Choroid plexus epithelial cell (primary cell): ENCODE measurements at places on chromosomes 4 and X.

DNA sequence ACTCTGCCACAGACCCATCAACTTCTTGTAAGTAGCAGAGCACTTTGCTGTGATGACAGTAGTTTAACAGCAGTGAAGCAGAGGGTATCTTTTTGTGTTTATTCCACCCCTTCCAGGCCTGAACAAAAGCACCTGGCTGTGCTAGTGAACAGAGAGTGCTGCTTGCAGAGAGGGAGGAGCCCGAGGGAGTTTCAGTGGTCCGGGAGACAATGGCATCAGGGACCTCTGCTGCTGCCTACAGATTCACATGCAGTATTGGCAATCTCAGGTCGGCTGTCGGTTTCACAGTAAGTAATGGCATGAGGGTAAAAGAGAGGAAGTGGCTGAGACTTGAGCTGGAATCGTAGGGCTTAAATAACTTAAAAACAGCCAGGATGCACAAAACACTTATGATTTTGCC, 755.8 kb downstream of the RPA4 start:
- no peak for DNase-seq

GRCh38 chr4:138951764-138952163, 63.8 kb upstream of the NOCT start:
- no peak for DNase-seq

DNA sequence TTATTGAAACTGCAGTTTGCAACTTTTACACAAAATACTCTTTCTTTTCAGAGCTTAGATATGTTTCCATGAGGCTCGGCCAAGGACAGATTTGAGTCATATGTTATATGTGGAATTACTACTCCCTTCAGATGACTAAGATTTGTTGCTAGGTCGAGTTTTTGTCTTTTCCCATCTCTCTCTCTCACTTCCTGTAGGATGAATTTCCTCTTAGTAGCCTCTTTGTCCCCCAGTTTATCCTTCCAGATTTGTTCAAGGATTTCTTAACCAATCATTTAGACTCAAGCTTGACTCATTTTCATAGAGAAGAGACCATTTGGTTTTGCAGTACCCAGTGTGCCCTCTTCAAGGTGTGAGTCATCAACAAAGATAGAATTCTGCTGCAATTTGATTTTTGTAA, 209.2 kb downstream of the GLUD2 start:
- no peak for DNase-seq

- no peak for DNase-seq
Measured at GRCh38 chr4:151012820-151013219, 2.3 kb downstream of the LRBA start.

DNA sequence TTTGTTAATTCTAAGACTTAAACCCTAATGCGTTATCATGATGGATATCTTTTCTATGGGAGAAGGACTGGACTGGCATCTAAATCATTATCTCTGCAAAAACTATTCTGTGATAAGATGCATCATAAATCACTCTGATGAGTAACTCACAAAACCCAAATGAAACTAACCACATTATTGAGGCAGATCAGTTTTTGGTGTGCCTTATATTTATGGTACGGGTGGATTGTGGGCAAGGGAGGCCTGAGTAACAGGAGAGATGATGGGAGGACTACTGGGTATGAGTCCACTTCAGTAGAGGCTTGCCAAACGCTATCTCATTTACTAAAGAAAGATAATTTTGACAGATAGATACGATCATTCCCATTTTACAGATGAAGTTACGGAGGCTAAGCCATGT, 66.4 kb upstream of the GUCY1A1 start:
- DNase-seq = no peak

- DNase-seq = peak; percentile 97
Measured at GRCh38 chr4:8391972-8392371, 48.6 kb downstream of the ACOX3 start.

DNA sequence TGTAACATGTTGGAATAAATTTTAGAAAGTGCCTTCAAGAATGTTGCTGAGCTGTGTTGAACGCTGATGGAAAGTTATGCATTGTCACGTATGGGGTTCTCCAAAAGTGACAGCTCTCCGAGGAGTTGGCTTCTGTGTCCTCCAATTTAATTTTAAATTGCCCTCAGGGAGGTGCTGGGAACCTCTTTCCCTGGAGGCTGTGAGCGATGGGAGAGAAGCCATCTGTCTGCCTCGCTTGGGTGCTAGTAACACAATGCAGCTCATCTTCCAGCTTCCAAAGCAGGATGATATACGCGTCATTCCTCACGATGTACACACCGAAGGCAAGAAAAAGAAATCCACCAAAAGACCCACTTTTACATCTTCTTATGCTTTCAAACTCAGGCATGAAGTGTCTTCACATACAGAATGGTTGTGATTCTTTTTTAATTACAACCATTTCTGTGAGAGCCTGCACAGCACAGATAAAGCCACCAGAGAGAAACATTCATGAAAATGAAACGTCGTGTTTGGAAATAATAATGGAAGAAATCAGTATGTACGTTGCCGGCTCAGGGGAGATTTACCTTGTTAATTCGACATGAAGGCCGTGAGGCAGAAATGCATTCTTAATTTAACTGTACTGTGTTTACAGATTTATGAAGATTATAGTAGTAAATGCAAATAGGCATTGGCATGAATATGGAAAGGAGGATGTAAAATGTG, 218.9 kb downstream of the ASMT start:
- no peak for DNase-seq

GRCh38 chr4:16916719-16917337, 18.4 kb upstream of the LDB2 start:
- peak; percentile 73 for DNase-seq

- DNase-seq = no peak
Measured at GRCh38 chrX:154355094-154355775, 19.2 kb downstream of the FLNA start.

DNA sequence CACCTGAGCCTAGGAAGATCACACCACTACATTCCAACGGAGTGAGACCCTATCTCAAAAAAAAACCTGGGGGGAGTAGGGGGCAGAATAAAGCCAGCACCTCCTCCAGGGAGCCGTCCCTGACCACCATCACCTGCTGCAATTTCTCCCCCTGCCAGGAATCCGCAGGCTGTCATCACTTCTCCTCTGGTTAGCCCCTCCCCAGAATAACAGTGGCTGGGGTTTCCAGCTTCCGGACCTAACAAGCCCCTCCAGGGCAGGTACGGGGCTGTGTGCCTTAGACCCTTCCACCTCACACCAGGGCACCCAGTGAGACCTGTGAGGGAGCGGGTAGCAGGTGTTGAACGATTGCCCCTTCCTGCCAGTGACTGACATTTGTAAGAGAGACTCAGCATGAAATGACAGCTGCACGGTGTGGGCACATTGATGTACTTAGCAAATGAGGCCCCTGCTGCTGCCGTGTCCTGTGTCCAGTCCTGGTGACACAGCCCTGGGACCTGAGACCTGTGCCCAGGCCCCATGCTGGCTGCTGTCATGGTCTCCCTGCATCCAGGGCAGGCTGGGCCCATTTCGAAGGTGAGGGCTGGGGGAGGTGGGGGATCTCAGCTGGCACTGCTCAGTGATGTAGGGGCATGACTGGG, 6.7 kb upstream of the WFS1 start:
- DNase-seq = no peak

GRCh38 chr4:107793996-107794395, 30.7 kb upstream of the SGMS2 start:
- DNase-seq = no peak

- DNase-seq = no peak
Measured at GRCh38 chrX:121546317-121546716, 498.9 kb downstream of the GLUD2 start.

- DNase-seq = peak; percentile 97
Measured at GRCh38 chr4:24924309-24924781, 11.5 kb upstream of the CCDC149 start.

- peak; percentile 49 for DNase-seq
Measured at GRCh38 chrX:17732138-17732783, 5.0 kb upstream of the SCML1 start.

- peak; percentile 11 for DNase-seq
Measured at GRCh38 chr4:151485541-151486131, 76.7 kb downstream of the FHIP1A start.

DNA sequence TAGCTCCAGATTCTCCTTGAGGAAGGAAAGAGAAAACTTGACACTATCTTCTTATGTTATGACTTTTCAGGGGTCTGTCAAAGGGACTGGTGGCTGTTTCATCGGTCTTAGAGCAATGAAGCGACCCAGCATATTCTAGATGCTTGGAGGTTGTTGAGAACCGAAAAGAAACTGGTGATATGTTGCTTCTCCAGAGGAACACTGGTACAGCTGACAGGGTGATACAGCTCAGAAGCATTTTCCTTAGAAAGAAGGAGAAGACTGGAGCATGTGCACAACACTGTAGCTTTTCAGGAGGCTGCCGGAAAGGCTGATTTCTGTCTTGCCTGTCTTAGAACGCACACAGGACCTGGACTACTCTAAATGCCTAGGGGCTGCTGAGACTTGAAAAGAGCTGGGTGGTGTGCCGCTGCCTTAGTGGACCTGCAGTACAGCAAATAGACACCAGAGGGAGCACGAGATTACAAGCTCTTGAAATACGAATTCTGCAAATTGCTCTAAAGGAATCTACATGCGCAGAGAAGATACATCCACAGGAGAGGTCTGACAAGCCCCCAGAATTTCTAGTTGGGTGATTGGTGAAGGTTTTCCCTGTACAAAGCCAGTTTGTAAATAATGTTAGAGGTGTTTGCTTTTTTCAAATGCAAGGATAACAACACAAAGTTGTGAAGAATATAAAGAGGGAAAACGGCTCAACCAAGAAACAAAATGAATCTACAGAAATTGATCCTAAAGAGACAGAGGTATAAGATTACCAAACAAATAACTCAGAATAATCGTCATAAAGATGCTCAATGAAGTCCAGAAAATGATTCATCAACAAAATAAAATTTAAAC, 223.1 kb upstream of the DMD start:
- DNase-seq = peak; percentile 60

GRCh38 chr4:54165011-54165410, 64.1 kb upstream of the PDGFRA start:
- no peak for DNase-seq

GRCh38 chrX:41561045-41561444, 113.9 kb downstream of the NYX start:
- DNase-seq = peak; percentile 94

GRCh38 chrX:110133735-110134370, 130.9 kb downstream of the TMEM164 start:
- DNase-seq = no peak

GRCh38 chrX:3145716-3146115, 104.4 kb downstream of the ARSF start:
- DNase-seq = peak; percentile 53

- DNase-seq = peak; percentile 55
Measured at GRCh38 chr4:82900066-82900410, 497 bp upstream of the THAP9 start.

DNA sequence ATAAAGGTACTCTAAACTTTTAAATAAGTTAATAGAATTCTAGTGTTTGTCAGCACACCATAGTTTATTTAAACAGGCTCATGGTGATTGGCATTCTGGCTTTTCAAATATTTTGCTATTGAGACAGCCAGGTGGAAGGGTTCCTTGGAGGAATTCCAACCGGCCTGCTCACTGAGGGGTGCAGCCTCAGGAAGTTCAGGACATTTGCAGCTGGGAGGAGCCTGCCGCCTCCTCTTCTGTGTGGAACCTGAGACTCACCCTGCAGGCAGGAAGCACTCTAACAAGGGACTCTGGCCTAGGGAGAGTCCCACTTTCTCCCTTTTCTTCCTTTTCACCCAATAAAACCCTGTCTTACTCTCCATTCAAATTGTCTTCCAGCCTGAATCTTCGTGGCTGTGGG, 1328.0 kb downstream of the FSTL5 start:
- peak; percentile 2 for DNase-seq

DNA sequence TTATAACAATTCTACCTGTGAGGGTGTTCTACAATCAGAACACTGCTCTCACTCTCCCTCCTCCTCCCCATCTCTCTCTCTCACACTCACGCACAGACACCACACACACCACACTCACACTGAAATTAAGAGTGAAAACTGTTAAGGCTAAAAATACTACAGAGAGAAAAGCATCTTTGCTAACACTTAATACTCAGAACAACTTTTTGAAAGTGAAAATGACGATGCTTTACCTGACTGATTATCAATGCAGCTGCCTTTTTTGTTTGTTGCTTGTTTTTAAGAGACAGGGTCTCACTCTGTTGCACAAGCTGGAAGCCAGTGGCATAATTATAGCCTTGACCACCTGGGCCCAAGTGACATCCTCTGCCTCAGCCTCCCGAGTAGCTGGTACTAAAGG, 222.4 kb downstream of the APBB2 start:
- peak; percentile 30 for DNase-seq

DNA sequence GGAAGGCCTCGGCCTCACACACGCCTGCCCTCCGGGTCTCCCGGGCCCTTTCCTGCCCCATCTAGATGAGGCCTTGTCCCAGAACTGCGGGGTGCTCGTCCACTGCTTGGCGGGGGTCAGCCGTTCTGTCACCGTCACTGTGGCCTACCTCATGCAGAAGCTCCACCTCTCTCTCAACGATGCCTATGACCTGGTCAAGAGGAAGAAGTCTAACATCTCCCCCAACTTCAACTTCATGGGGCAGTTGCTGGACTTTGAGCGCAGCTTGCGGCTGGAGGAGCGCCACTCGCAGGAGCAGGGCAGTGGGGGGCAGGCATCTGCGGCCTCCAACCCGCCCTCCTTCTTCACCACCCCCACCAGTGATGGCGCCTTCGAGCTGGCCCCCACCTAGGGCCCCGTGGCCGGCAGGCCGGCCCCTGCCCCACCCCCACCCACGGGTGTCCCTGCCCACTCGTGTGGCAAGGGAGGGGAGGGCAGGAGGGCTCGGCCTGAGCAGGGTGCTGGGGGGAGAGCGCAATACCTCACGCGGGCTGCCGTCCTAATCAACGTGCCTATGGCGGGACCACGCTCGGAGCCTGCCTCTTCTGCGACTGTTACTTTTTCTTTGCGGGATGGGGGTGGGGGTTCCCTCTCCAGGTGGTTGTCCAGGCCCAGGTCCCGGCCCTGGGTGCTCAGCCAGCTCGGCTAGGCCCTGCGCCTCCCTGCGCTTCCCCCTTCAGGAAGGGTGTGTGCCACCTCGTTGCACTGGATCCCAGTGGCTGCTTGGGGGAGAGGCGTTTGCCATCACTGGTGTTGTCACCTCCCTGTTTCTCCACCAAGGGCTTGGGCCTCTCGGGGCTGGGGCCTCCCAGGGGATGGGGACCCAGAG, 3.1 kb downstream of the DUSP9 start:
- DNase-seq = no peak
